ENCODE measurements at places on chromosomes 2 and 18.

DNA sequence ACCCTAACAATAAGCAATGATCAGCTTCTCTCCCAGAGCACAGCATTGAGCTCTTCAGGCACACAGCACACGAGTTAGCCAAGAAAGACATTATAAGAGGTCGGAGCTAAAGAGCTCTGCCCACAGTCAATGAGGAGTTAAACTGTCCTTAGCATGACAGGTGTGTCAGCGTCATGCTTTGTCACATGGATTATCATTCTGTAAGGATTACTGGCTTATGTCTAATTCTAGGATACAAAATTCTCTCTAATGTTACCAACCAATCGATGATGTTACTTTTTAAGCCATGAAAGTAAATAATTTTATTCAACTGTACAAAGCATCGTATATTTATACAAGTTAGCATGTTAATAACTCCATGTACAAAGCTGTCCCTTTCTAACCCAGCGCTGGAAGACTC is 108.8 kb downstream of the ZNF236 start:
- no peak for DNase-seq

GRCh38 chr2:64260817-64261216 is 116.6 kb upstream of the PELI1 start:
- DNase-seq: peak; percentile 42

DNA sequence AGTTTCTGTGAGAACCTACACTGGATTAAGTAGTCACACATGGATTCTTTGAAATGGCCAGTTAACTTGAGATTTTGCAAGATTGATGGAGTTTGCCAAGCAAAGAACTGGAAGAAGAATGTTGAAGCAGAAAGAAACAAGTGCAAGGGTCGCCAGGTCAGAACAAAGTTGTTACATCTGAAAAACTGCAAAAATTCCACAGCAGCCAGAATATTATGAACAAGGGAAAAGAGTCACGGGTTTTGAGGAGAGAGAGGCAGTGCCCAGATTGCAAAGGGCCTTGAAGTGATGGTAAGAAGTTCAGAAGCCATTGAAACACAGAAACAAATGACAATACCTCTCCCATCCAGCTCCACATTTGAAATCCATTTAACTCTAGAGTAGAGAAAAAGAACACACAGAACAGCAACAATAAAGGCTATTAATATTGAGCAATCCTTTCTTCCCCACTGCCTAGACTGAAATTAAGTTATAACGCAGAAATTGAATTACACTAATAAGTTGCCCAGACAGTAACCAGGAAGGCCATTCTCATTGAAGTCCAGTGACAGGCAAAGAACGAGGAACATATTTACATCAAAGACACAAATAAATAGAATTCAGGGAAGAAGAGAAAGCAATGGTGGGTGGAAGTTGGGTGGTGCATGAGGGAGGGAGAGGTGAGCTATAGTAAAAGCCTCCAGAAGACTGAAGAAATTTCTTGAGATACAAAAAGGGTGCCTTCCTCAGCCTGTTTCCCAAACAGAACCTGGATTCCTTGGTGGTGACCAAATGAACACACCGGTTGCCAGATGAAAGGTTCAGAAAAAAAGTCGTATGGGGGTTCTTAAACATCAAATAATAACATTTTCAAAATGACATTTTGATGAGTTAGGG is 80.6 kb downstream of the ARHGAP15 start:
- no peak for DNase-seq

DNA sequence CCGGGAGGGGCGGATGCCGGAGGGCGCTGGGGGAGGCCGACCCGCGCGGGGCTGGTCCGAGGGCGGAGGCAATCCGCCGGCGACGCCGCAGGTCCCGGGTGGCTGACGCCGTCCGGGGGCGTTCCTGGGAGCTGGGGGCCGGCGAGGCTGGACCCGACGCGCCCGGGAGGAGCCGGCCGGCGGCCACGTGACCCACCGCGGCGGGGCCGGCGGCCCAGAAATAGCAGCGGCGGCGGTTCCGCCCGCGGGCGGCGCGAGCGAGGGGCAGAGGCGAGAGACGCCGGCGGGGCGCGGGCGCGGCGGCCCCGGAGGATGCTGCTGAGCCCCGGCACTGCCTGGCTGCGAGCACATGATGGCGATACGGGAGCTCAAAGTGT is at the start of gene RAB31:
Gene RAB31 (plus strand): TSS at position 245 of the 377 bp plus-strand sequence. CDS start 105 bp downstream, at position 350.
- peak; percentile 60 for DNase-seq

GRCh38 chr2:168679741-168680310 is 122.6 kb upstream of the NOSTRIN start:
- no peak for DNase-seq

Measured in hippocampal formation (tissue), 2 donors.